ENCODE measurements at places on chromosomes 4 and X.
A peak's percentile ranks its signal among the peaks of the same experiment; 100 is the strongest.

- no peak for DNase-seq
Measured at GRCh38 chr4:113013751-113014150, 35.7 kb upstream of the ANK2 start.

DNA sequence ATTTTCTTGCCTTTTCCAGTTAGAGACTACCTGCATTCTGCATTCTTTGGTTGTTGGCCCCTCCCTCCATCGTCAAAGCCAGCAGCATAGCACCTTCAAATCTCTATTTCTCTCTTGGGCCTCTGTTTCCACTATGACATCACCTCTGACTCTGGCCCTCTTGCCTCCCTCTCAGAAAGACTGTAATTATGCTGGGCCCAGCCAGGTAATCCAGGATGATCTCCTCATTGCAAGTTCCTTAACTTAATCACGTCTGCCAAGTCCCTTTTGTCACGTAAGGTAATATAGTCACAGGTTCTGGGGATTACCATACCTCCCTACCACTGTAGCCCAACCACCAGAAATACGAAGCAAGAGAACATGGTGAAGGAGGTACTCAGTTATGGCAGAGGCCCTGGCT, 39.3 kb upstream of the NYX start:
- no peak for DNase-seq

DNA sequence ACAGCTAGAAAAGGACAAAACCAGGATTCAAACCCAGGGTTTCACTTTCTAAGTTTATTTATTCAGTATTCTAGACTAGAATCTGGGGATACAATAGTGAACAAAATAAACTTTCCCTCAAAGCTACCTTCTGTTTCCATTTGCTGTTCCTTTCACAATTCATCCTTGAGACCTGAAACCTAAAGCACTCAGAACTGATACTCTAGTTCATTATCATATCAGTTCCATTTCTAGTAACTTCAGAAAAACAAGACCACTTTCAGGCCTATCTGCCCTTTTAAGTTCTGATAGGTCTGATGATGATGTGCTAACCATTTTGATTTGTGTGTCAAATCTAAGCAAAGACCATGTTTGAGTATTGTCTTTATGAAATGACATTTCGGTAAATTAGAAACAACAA, 7.8 kb upstream of the XK start:
- no peak for DNase-seq

GRCh38 chrX:110218591-110218990, 99.3 kb downstream of the AMMECR1 start:
- DNase-seq = no peak

DNA sequence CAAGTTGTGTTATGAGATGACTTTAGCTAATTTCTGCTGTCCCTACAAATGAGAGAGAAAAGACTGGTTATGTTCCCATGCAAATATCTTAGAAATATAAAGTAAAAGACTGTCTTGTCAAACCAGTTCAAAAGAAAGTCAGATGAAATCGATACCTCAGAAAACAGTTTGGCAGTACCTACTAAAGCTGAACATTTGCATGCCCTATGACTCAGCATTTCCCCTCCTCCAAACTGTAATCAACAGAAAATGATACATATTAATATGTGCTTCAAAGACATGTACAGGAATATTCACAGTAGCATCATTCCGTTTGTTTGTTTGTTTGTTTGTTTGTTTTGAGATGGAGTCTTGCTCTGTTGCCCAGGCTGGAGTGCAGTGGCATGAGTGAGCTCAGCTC, 90.3 kb downstream of the ARX start:
- DNase-seq = no peak

GRCh38 chr4:6647582-6648230, 7.2 kb downstream of the MRFAP1 start:
- DNase-seq = no peak

GRCh38 chr4:128454881-128455280, 167.3 kb upstream of the PGRMC2 start:
- DNase-seq = no peak

DNA sequence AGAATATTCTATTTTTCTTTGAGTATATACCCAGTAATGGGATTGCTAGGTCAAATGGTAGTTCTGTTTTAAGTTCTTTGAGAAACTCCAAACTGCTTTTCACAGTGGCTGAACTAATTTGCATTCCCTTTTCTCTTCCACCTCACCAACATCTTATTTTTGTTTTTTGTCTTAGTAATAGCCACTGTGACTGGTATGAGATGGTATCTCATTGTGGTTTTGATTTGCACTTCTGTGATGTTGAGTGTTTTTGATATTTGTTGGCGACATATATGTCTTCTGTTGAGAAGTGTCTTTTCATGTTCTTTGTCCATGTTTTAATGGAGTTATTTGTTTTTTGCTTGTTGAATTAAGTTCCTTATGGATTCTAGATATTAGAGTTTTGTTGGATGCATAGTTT, 24.4 kb downstream of the AIMP1 start:
- DNase-seq = no peak

DNA sequence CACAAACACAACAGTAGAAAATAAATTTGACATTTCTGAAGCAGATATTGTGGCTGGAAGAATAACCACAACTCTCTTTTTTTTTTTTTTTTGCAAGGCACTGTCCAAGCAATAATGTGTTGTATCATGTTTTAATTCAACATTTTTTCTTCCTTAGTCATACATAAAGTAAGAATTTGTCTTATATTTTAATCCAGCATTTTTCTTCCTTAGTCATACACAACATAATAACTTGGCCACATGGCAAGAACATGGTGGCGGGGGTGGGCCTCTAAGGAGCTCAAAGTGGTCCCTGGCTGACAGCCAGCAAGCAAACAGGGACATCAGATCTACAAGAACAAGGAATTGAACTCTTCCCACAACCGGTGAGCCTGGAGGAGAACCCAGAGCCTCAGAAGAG, 20.2 kb downstream of the FBXW7 start:
- DNase-seq = no peak

GRCh38 chr4:2365054-2365912, 53.2 kb downstream of the ZFYVE28 start:
- DNase-seq = no peak

GRCh38 chr4:17688011-17688441, 73.6 kb downstream of the MED28 start:
- no peak for DNase-seq

DNA sequence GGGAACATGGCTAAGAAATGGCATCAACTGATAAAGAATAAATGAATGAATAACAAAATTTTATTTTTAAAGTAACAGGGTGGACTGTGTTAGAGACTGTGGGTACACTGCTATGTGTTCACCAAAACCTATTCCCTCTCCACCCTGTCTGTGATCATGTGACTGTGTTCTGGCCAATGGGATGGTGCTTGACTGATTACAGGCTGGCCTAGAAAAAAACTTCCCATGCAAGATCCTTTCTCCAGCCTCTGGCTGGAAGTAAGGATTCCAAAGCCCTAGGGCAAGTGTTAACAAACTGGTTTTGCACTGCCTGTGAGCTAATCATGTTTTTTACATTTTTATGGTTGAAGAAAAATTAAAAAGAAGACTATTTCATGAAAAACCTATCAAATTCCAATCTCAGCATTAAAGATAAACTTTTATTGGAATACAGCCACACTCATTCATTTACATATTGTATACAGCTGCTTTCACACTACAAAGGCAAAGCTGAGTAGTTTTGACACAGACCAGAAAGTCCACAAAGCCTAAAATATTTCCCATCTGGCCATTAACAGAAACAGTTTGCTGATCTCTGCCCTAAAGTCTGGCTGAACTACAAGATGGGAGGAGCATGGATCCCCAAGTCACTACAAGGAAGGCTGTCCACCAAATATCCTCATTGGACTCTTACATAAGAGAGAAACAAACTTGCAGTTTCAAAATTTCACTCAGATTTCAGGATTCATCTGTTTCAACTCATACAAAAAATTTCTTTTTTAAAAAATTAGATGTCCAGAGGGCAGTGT, 133.2 kb downstream of the ARHGAP6 start:
- DNase-seq = no peak

DNA sequence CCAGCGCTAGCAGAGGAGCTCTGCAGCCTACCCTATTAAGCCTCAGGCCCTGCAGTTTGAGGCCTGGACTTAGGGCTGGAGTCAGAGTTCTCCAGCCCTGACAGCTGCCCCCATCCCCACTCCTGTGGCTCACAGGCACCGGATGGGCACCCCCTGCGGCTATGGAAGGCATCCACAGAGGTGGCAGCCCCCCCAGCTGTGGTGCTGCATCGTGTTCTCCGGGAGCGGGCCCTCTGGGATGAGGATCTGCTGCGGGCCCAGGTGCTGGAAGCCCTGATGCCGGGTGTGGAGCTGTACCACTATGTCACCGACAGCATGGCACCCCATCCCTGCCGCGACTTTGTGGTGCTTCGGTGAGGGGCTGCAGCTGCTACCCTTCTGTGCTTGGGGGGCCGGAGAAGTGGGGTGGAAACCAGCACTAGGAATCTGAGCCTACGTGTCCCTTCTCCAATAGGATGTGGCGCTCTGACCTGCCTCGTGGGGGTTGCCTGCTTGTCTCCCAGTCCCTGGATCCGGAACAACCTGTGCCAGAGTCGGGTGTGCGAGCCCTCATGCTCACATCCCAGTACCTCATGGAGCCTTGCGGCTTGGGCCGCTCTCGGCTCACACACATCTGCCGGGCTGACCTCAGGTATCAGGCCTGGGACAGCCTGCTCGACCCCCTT, 76.2 kb downstream of the STARD8 start:
- no peak for DNase-seq

- no peak for DNase-seq
Measured at GRCh38 chrX:19303256-19303880, 40.4 kb upstream of the PDHA1 start.

DNA sequence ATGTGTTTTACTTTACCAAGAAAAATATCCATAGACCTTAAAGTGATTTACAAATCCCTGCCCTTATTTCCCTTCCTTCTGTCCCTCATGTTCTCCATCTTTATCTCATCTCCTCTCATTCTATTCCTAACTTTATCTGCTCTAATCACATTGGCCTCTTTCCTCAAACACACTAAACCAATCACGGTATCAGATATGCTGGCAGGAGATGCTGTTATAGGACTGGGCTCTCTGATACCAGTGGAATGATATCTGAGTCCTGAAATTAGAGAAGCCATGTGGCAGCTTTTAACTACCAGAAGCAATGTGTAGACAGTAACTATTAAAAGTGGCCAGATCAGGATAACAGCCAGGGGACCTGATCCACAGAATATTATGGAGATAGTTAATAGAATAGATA, 49.9 kb upstream of the GIMD1 start:
- no peak for DNase-seq

DNA sequence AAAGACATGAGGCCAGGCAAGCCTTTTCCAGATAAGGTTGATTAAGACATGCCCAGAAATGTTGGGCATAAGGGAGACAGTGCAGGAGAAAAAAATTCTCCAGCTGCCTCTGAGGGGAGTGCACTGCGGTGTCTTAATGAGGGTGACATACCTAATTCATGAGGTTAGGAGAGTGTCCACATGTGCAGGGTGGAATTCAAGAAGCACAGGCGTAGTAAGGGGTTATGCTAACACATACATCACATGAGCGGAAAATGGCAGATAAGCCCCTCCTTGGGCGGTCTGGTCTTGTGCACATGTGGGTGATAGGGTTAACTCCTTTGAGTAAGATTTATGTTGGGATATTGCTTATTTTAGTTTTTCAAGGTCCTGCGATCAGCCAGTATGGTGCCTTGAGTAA, 122.4 kb downstream of the PHKA2 start:
- no peak for DNase-seq

DNA sequence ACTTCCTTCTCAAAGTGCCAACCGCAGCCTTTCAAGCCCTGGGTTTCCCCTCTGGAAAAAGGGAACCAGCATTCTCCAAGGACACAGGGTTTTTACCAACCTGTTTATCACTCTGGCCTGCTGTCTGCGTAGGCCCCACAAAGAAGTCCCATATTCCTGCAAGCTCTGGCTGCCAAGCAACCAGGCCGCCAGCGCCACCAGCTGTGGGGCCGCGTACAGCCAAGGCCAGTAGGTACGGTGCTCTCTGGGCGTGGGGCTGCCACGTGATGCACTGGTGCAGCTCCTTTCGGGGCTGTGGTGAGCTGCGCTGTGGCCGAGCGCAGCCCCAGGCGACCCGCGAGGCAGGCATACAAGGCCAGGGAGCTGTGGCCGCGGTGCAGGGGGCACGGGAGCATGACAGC, 22.1 kb downstream of the LUZP4 start:
- peak; percentile 0 for DNase-seq

- DNase-seq = no peak
Measured at GRCh38 chr4:150482581-150482980, 99.4 kb upstream of the MAB21L2 start.

DNA sequence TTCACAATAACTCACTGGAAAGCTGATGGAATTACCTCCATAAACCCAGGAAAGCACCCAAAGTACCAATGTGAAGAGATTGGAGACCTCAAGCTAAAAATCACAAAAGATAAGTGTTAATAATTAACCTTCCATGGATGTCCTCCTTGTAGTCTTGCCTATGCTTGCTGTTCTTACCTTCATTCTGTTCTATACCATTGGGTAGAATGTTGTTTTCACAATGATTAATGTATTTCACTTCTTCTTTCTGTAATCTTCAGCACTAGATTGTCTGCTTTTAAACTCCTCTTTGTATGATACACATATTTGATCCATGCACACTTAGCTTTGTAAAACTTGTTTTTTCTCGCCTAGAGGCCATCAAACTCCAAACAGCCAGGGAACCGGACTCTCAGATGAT, 570.3 kb downstream of the RAPGEF2 start:
- DNase-seq = no peak

GRCh38 chr4:104878936-104879335, 267.7 kb upstream of the TET2 start:
- no peak for DNase-seq

DNA sequence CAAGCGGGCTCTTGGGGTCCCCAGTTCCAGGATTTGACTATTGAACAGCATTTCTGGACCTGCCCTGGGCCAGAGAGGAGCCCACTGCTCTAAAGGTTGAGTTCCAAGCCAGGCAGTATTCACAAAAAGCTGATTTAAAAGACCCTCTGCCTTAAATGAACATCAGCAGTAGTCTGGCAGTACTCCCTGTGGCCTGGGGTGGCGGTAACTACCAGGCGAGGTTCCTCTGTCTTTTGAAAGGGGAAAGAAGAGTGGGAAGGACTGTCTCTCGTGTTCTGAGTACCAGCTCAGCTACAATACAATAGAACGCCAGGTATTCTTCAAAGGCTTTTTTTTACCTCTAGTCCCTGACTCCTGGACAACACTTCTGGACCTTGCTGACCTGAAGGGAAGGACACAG, 456.4 kb upstream of the TEX13C start:
- no peak for DNase-seq

DNA sequence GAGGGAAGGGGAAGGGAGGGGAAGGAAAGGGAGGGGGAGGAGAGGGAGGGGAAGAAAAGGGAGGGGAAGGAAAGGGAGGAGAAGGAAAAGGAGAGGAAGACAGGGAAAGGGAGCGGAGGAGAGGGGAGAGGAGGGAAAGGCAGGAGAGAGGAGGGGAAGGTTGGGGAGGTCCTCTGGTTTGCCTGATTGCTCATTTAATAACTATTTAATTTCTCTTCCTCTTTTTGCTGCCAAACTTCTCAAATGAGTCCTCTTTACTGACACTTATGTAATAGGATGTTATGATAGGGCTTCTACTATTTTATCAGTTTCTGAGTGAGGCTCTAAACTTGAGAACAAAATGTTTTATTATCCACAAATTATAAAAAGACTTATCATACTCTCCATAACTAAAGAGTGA, 35.4 kb upstream of the PPA2 start:
- DNase-seq = no peak
